ENCODE measurements at places on chromosomes 6 and 20.
A peak's percentile ranks its signal among the peaks of the same experiment; 100 is the strongest.

DNA sequence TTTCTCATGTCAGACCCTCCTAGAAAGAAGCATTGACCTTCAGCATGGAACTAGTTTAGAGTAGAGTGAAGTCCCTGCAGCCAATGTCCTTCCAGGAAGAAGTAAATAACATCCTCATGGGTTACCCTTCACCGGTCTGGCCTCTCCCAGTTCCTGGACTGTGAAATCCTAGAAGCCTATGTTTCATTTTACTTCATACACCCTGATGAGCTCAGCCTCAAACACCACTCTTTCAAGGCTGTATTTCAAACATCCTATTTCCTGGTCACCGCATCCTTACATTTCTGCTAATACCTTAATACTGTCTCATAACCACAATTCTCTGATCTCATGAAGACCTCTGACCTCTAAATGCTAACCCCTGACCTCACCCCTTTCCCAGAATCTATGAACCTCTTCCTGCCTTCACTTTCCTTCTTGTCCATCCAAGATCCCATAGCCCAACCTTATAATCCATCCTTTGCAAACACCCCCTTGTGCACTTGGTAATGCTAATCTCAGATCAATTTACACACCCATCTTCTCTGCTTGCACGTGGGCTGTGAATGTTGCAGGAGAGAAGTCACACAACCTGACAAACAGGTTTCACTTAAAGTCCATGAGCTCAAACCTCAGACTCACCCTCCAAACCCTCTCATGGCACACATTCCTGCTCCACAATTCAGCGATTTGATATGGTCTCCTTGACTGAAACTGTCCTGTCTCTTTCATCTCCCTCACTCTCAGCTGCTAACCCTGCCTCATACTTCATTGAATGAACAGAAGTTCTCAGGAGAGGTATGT lies 30.2 kb downstream of the SLC2A10 start:
- no peak for DNase-seq

GRCh38 chr6:140105857-140106256 lies 731.4 kb upstream of the CITED2 start:
- no peak for DNase-seq

GRCh38 chr6:134819236-134819635 lies 130.7 kb downstream of the ALDH8A1 start:
- DNase-seq: no peak

DNA sequence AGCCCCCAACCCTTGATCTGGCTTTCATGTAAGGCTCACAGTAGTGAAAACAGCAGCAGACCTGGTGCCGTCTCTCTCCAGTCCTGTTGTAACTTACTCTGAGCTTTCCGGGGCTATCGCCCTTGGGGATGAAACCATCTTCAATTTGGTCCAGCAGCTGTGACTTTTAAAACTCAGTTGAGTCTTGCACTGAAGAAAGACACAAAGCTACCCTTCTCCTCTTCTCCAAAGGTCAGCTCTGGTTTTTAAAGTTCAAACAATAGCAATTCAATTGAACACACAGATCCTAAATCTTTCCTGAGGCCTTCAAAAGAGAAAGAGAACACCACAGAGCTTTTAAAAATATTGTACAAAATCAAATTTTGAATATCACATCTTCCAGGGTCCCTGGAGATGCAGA lies 83.5 kb downstream of the SNX5 start:
- no peak for DNase-seq

DNA sequence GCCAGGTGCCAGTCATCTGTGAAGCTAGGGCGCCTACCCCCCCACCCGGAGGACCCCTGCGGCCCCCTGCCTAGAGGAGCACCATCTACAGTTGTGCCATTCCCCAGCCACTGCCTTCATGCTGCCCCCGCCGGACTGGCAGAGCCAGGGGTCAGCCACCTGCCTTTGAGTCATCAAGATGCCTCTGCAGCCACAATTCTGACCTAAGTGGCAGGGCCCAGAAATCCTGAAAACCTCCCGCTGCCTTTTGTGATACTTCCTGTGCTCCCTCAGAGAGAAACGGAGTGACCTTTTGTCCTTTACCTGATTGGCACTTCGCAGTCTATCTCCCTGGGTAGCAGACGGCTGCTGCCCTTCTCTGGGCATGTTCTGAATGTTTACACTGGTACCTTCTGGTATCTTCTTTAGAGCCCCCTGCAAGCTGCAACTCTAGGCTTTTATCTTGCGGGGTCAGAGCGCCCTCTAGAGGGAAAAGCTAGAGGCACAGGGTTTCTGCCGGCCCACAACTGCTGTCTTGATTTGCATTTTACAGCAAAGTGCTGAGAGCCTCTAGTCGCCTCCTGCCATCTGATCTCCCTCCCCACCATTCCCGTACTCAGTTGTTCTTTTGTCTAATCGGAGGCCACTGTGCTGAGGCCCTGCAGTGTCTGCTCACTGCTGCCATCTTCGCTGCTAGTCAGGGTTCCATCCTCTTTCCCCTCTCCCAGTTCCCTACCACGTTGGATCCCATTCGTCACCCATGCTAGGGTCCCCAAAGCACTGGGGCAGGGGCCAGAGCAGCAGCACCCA lies 26.9 kb downstream of the SPATA2 start:
- peak; percentile 41 for DNase-seq

Data from right cardiac atrium (tissue), 5 donors.